ENCODE measurements at places on chromosomes 1 and 21.
A peak's percentile ranks its signal among the peaks of the same experiment; 100 is the strongest.

- DNase-seq, result no peak
Measured at GRCh38 chr1:22826604-22827580, 116.3 kb downstream of the EPHB2 start.

GRCh38 chr1:86696522-86696921, 7.9 kb upstream of the SH3GLB1 start:
- no peak for DNase-seq

DNA sequence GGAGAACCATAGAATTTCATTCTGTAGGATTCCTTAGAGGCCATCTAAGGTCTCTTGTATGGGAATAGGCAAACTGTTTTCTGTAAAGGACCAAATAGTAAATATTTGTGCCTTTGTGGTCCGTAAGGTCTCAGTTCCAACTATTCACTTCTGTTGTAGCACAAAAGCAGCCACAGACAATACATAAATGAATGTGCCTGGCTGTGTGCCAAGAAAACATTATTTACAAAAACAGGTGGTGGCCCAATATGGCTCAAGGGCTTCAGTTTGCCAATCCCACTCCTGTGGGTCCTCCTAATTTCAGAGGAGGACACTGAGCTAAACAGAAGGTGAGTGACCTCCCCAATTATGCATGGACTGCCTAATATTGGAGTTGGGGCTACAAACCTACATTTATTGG, 67.6 kb upstream of the EDEM3 start:
- DNase-seq, result no peak

DNA sequence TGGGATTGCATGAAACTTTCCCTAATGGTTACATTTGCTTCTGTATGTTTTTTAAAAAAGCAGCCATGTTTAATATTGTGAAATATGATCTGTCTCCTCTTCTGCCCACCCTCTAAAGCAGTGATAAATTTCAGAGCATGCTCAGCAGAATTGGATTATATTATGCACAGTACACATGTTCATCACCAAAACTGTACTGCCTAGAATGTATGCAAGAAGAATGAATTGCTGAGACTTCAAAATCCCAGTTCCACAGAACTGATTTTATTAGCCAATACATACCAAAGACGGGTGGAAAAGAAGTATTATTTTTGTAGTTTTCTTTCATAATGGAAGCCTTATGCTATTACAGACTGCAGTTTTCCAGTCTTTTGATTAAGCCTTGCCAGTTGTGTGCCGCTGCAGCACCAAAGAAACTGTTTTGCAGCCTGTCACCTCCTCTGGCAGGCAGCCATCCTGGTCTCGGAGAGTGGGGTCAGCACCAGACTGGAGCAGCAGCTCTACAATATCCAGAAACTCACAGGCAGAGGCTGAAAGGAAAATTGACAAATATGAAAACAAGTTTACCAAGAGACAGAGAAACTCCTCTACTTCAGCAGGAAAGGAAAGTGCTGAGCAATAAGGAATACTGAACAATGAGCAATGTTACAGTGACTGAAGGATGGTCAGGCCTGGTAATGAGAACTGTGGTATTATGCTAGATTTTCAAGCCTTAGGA, 58.1 kb downstream of the LHX4 start:
- no peak for DNase-seq

GRCh38 chr1:46643368-46643775, 24.8 kb downstream of the ATPAF1 start:
- no peak for DNase-seq

- no peak for DNase-seq
Measured at GRCh38 chr1:109488201-109488600, 4.5 kb downstream of the ATXN7L2 start.

DNA sequence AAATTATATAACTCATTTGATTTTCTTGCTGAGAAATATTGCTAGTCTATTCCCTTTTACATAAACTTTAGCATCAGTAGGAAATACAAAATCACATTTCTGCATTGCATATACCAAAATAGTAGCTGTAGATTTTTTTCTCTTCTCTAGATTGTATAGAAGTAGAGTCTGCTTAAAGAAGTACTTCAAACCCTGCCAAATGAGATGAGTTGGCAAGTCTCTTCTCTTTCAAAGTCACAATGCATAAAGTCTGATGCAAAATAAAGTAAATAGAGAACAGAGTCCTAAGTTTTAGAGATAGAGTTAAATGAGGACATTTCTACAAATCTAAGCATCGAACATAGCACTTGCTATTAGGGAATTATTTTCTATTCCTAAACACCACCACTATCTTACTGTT, 6.4 kb downstream of the PLPPR4 start:
- no peak for DNase-seq

DNA sequence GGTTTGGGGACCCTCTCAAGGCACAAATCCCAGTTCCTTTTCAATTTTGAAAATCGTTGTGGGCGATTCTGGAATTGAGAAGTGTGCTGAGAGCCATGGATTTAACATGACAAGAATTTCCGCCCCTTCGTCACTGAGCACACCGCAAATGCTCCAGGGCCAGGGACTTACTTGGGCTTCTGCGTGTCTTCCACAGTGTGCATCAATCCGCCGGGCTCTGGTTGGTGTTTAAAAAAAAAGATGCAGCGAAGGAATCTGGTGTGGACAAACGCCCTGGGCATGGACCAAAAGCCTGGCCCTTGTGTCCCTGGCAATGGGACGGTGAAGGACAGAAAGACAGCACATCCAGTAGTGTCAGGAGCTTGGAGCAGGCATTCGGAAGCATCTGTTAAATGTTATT, 696 bp upstream of the CLDN14 start:
- DNase-seq, result no peak

DNA sequence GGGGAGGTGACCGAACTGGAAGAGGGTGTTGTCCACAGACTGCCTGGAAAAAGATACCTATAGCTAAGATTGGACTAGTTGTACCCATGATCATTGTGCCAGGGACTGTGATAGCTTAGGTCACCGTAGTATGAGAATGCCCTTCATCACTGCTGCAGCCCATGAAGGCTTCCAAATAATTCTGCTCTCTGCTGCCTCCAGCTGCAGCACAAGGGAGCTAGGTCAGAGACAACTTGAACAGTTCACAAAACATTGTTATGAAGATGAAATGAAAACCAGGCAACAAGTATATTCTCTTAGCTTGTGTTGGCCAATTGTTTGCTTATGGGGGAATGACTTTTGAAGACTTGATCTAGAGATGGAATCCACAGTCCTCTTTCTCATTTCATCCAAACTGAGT, 246.7 kb downstream of the MRPL39 start:
- DNase-seq, result no peak

- no peak for DNase-seq
Measured at GRCh38 chr21:17491716-17492414, 21.0 kb upstream of the CXADR start.

GRCh38 chr1:191662746-191663145, 495.5 kb upstream of the RGS18 start:
- DNase-seq, result no peak

- no peak for DNase-seq
Measured at GRCh38 chr1:42319871-42320484, 15.1 kb downstream of the FOXJ3 start.

- DNase-seq, result no peak
Measured at GRCh38 chr21:46284077-46284644, 1.2 kb downstream of the MCM3AP start.

DNA sequence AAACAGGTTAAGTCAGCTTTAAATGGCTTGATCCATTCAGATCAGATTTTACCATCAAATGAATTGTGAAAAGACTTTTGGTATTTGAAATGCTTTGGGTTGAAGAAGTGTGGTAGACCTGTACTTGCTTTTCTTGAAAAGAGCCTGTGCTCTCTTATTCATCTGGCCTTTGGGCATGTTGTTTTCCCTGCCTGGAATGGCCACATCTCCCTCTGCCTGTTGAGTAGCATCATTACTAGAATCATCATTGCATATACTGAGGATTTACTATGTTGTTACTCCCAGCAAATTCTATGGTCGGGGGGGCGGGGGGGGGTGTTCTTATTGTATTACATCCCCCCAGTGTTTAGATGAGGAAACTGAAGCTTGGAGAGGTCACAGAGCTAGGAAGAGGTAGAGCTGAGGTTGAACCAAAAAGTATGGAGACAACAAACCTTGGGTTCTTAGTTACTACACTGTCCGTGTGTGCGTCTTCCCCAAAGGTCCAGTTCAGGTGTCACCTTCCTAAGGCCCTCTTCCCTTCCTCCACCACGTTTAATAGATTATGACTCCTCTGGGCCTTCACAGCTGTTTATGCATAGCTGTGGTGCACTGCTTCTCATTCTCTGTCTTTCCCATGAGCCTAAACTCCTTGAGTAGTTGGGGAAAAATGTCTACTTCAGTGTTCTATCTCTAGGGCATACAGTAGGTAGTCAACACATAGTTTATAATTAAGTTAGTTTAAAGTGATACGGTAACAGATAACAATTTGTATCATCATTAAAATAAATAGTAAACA, 246.4 kb upstream of the HOOK1 start:
- DNase-seq, result no peak

GRCh38 chr1:55476445-55477015, 261.4 kb upstream of the USP24 start:
- DNase-seq, result peak; percentile 9

DNA sequence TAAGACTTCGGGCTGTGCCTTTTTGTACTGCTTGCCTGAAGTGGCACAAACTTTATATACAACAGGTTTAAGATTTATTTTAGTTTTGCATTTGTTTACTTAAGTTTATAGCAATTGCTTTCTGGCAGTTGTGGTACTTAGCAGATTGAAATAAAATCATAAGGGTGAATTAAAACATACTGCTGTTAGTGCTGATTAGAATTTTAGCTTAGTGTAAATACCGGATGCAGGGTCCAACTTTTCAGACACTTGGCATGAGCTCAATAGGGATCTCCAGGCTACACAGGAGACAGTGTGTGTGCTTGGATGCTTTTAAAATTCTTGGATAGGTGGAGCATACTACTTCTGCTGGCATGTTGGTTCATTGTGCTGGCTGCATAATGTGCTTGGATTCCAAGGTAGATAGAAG, 159.6 kb downstream of the NFIA start:
- DNase-seq, result no peak

- DNase-seq, result no peak
Measured at GRCh38 chr1:25657883-25658760, 41.5 kb downstream of the MAN1C1 start.

DNA sequence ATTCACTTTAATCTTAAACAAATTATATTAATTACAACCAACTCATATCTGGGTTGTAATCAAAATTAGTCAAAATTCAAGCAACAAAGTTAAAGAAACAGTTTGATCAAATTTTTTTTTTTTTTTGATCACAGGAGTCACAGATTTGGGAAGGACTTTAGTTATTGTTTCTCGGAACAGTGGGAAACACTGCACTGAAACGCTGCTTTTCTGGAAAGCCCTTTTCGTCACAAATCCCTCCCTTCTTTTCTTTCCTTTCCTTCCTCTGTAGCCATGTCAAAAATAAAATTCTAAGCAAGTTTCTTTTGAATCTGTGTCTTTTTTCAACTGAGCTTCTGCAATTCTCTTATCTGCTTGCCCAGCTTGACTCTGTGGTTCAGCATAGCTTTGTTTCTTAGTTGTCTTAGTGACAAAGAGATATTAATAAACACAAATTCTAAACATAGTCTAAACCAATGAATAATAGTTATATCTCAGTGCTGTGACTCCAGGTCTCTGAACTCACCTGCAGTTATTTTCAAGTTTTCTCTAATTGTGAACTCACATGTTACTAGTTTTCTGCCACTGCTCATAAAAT, 53.8 kb downstream of the PTGS2 start:
- no peak for DNase-seq

- no peak for DNase-seq
Measured at GRCh38 chr1:197841883-197842553, 60.4 kb upstream of the C1orf53 start.

- no peak for DNase-seq
Measured at GRCh38 chr1:227945891-227946623, 1.7 kb downstream of the WNT9A start.

GRCh38 chr21:45974073-45975019, 7.2 kb upstream of the COL6A1 start:
- DNase-seq, result no peak

GRCh38 chr1:187433598-187433997, 604.8 kb downstream of the PLA2G4A start:
- no peak for DNase-seq

GRCh38 chr21:25402134-25402961, 204.9 kb downstream of the MRPL39 start:
- no peak for DNase-seq

DNA sequence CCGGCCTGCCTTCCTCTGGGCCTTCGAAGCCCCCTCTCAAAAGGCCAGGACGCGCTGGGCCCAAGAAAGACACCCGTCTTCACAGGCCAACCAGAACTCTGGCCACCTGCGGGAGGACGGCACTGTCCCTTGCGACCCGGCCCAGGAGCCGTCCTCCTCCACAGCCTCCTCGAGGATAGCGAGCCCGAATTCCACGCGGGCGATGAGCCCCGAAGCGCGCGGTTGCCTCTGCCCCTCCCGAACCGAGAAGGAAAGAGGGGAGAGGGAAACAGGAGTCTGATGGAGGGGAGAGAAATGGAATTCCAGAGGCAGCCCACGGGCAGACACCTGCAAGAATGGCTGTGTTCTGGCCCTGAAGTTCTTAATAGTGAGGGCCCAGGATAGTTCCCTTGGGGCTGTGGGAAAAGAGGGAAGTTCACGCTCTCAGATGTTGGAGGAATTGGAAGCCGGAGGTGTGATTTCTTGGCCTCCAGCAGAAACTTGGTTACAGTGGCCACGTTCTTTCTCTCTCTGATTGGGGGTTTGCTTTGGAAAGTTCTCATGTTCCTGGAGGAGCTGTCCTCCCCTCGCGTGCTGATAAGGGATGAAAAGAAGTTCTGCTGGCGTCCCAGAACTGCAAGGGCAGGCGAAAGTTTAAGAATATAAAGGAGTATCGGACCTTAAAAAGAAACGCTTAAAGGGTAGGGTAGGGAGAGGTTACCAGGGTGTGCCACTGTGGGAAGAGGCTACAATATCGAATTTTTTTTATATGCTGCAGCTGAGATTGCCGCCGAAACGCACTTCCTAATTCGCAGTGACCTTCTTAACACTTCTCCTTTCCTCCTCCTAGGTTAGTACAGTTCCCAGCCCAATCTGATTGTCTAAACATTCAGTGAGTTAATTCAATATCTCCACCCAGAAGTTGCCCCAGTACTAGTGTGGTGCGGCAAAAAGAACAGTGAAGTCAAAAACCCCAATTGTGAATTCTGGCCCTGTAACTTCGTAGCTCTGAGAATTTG, 5.8 kb upstream of the SLC44A5 start:
- no peak for DNase-seq

DNA sequence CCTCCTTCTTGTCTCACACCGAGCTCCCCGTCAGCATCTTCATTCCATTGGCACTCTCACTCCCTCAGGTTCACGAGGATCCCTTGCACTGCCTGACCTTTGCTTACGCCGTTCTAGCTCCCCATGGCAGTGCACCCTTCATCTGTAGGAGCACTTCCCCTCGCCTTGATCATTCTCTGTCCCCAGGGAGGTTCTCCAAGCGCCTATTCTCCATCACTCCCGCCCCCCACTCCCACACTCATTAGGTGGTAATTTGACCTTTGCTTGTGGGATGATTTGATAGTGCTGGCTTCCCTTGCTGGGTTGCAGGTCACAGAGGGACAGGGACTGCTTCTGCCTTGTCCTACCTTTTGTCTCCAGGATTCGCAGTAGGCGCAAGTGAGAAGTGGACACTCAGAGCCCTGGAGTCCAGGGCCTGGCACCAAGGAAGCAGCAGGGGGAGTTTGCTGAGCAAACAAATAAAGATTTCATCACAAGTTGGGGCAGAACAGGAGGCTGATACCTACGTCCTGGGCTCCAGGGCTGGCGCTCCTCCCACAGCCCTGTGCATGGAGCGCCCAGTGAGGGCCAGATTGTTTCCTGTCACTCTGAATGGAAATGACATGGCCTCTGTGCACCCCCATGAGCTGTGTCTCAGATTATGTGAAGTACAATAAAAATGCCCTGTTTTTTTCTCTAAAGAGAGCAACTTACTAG, 82.0 kb upstream of the RUNX3 start:
- no peak for DNase-seq

Measured in SK-N-DZ (cell line).